ENCODE measurements at places on chromosomes 2 and 18.

- DNase-seq, result no peak
These were observed 62.6 kb upstream of the FN1 start for GRCh38 chr2:215498431-215498830.

DNA sequence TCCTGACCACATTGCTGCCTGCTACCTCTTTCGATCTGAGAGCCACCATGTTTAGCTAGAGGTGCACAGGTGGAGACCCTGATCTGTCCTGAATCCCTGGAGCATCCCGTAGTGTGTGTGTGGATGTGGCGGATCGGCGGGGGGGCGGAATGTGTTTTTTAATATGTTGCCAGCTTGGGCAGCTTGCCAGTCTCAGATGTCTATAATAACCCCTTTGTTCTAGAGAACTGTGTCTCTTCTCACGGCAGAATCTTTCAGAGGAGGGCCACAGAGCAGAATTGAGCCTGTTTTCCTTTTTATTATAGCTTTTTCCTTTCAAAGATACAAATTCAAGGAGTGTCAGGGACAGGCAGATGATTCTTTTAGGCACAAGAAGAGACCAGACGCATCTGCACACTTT, 934.1 kb upstream of the KLHL29 start:
- no peak for DNase-seq

DNA sequence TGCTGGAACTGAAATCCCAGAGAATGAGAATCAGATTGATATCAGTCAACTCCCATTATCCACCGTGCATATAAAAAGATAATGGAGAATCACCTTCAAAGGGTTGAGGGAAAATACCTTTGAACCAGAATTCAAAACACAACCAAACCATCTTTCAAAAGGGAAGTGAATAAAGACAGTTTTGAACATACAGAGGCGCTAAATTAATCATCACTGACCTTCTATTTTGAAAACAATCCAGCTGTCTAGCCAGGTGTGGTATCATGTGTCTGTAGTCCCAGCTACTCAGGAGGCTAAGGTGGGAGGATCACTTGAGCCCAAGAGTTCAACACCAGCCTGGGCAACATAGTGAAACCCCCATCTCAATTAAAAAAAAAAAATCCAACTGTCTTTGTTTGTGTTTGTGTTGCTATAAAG, 63.6 kb downstream of the TRABD2A start:
- peak; percentile 23 for DNase-seq

- no peak for DNase-seq
These were observed 49.1 kb downstream of the DLGAP1 start for GRCh38 chr18:4405965-4406364.

DNA sequence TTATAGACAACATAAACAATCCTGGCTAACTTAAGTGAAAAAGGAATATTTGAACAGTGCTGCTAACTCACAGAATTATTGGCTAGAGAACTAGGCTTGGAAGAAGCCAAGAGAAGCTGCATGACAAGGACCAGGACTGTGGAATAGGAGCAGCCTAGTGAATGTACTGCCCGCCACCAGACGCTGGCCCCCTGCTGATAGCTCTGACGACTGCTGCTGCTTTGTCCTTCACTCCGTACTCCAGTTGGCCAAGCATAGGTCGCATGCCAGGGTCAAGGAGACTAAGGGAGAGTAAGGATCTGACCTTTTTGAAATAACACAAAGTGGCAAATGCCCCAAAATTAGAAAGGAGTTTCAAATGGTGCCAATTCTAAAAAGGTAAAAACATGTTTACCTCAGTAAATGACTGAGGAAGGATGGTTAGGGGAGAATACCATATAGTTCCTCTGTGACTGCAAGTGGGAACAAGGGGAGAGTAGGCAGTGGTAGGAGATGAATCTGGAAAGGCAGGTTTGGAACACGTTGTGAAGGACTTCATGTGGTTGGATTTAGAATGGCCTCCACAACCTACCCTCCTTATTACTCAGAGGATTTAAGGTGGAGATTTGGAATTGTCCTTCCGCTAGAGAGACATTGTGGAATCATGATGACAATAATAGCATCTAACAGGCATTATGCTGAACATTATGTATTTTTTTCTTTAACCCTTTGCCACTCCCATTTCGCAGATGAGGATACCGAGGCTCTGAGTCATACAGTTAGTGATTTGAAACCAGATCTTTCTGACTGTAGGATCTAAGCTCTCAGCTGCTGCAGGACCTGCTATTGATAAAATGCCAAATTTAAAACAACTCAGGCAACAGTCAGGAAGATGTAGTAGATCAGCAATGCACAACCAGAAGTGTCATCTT, 19.5 kb downstream of the STRADB start:
- no peak for DNase-seq

DNA sequence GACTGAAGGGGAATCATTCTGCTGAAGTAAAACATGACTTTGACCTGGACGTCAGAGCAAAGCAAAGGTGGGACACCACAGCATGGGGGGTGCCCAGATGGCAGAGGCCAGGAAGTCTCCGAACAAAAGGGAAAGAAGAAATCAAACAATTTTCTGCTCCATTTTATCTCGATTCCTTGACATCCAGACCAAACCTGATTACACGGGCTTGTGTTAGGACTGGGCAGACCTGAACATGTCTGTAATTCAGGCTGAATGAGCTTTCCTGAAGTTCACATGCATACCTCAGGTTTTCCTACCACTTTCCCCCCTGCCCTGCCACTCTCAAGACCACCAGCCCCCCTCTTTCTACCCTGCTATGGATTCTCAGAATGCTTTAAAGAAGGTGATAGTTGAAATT, 44.8 kb upstream of the MEIS1 start:
- DNase-seq, result no peak

GRCh38 chr2:169330555-169331198, 31.7 kb downstream of the LRP2 start:
- no peak for DNase-seq

GRCh38 chr2:190670182-190670946, 21.5 kb downstream of the NAB1 start:
- DNase-seq, result no peak

DNA sequence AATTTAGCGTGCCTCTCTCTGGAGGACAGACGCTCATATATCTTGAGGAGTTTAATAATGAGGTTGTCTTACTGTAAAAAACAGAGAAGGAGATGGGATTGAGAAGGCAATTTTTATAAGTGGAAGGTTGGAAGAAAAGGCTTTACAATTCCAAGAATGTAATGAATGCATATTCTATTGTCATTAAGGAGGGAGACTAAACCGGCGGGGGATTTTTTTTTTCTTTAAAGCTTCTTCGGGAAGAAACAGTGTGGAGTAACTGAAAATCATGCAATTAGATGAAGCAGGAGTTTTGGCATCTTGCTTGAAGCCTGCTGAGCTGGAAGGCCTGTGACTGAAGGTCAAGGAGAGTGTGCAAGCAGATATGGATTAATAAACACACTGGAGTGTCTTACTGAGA, 124.4 kb downstream of the HRH4 start:
- no peak for DNase-seq

DNA sequence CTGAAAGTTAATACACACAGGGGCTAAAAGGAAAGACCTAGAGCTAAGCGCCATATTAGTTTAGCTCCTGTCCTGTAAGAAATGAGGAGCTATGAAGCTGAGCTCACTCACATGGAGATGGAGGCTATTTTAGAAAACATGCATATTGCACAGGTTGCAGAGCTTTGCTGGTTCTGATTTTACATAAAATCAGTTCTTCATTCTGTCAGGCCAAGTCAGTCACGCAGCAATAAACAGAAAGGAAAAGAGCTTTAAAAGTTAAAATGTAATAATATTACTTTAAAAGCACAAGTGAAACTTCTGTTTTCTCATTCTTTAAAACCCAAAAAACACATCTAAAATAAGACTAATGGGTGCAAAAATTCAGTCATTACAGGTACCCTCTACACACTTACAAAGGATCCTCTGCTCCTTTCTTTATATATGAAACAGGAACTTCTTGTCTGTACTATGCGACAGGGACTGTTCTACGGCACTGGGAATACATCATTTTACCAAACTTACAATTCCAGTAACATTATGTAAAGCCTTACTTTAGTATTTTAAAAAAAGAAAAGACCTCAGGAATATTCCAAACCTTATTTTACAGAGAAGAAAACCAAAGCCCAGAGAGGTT, 113.8 kb downstream of the THADA start:
- DNase-seq, result no peak

DNA sequence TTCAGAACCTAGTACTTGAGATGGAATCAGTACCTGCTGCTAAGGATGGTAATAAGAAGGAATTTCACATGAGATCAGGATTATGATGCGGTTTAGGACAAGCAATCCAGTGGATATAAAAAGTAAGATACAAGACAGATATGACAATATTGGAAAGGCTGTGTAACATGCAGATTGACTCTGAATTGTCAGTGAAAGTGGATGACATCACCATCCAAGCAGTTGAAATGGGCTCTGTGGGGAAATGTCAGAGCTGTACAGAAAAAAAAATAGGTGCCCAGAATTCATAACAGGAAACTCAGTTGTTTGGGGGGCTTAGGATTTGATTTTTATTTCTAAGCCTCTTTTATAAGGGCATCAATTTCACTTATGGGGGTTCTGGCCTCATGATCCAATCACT, 438.3 kb downstream of the SPAG16 start:
- DNase-seq, result no peak

DNA sequence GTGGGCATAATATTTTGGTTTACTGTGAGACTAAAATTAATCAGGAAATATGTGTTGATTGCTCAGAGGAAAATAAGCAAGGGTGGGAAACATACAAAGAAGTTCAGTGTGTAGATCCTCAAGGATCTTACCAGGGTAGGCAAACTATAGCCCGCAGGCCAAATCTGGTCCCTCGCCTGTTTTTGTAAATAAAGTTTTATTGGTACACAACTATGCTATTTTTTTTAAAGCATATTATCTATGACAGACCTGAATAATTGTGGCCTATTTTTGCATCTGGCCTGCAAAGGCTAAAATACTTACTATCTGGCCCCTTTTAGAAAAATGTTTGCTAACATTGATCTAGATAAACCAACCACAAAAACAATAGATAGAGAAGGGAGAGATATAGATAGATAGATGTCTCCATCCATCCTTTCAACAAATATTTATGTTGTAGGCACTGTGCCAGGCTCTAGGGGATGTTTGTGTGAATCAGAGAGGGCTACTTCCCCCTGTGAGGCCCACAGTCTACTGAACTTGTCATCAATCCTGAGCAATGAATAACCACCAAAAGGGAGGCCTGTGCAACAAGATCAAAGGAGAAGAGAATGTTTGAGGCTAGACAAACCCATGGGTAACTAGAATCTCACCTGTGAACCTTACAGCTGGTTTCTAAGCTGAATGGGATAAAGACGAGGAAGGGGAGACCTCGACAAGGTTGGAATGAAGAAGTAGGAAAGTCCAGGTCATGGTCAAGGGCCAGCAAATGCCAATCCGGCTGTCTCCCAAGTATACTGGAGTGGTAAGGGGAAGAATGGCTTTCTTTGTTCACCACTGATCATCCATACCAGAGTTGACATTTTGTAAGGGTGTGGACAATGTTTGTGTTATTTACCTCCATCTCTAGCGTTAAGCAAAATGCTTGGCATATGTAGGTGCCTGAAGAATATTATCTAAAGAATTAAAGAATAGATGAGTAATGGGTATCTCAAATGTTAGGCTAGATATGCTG, 23.6 kb downstream of the ALPK2 start:
- peak; percentile 65 for DNase-seq

DNA sequence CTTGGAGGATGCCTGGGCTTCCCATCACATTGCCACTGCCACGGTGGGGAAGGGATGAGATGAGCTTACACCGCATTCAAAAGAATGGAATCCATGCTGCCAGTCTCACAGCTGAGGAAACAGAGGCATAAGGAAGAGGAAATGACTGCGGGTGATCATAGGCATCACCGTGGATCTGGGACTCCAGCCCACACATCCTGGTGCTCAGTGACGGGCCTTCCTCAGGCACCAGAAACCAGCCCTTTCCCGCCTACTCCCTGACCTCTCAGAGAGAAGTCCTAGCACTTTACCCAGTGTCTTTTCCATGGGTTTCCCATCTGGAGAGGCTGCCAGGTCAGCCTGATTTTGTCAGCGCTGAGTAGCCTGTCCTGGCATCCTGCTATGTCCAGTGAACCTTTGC, 5.3 kb upstream of the PLB1 start:
- no peak for DNase-seq

- DNase-seq, result no peak
These were observed 90.4 kb downstream of the MBD2 start for GRCh38 chr18:54134053-54134452.

DNA sequence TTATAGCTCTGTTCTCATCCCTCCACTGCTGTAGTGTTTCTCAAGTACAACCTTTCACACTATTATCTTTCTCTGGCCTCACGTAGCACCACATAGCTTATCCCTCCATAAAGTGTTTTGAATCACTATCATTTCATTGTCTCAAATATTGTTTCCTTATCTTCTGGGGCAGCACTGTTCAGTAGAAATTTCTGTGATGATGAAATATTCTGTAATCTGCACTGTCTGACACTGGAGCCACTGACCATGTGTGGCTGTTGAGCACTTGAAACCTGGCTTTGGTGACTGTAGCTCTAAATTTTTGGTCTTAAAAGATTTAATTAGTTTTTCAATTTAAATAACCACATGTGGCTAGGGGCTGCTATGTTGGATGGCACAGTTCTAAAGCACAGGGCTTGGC, 78.9 kb downstream of the CPS1 start:
- DNase-seq, result no peak

- no peak for DNase-seq
These were observed 5.0 kb upstream of the CHST10 start for GRCh38 chr2:100422320-100423055.

DNA sequence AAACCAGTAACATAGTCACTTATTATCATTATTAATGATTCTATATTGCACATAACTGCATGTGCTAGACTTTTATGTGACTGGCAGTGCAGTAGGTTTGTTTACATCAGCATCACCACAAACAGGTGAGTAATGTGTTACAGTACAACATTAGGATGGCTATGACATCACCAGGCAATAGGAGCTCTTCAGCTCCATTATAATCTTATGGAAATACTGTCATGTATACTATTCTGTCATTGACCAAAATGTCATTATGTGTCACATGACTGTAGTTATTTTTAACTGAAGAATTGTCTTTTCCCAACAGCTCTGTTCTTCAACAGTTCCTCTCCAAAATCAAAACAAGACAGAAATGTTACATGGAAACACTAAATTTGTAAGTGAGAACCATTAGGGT, 96.3 kb downstream of the C18orf54 start:
- no peak for DNase-seq

GRCh38 chr2:141728886-141729285, 401.9 kb downstream of the LRP1B start:
- DNase-seq, result no peak

DNA sequence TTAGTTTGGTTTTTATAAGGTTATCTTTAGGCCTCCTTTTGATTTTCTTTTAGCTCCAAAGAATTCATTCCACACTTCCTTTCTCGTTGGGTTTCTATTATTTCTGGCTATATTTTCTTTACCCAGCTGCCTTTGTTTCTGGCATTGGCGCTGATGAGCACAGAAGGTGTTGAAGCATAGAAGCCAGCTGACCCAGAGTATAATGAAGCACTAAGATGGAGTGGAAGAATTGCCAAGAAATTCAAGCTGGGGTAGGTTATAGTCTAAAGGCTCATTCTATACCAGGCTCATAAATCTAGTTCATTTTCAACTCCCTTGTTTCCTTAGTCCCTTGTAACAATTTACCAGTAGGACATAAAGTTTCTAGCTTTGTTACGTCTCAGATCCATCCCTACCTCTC, 169.5 kb downstream of the HRH4 start:
- no peak for DNase-seq

- no peak for DNase-seq
These were observed 37.8 kb upstream of the RBM44 start for GRCh38 chr2:237760506-237761502.

All from stimulated activated CD4-positive, alpha-beta T cell treated with anti-CD3 and anti-CD28 coated beads, Interleukin-1b, Interleukin-23, amount 100 ng/mL, for 48 hours (primary cell).